ENCODE measurements at places on chromosomes 4 and X.

GRCh38 chrX:151596282-151596681, 32.8 kb downstream of the PASD1 start:
- DNase-seq, result no peak

GRCh38 chr4:182215148-182215547, 28.1 kb upstream of the TENM3 start:
- no peak for DNase-seq

GRCh38 chr4:160523231-160523630, 1420.4 kb downstream of the RAPGEF2 start:
- no peak for DNase-seq

- no peak for DNase-seq
Measured at GRCh38 chr4:142282870-142283431, 563.1 kb downstream of the INPP4B start.

GRCh38 chrX:10174810-10175209, 18.0 kb downstream of the CLCN4 start:
- no peak for DNase-seq

DNA sequence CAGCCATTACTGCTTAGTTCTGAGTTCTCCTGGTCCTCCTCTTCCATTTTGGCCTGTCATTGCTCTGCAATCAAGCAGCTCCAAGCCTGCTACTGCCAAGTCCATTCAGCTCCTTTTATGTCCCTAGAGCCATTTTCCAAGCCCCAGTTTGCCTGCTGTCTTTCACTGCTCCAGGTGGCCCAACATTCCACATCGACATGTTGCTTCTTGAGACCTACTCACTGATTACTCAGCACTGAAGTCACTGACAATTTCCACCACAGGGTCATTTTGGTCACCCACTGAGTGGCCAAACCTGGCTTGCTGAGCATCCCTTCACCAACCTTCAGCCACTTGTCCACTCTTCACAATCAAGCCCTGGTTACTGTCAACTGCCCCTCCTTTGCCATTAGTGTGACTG, 27.2 kb downstream of the LRIT3 start:
- DNase-seq, result no peak

DNA sequence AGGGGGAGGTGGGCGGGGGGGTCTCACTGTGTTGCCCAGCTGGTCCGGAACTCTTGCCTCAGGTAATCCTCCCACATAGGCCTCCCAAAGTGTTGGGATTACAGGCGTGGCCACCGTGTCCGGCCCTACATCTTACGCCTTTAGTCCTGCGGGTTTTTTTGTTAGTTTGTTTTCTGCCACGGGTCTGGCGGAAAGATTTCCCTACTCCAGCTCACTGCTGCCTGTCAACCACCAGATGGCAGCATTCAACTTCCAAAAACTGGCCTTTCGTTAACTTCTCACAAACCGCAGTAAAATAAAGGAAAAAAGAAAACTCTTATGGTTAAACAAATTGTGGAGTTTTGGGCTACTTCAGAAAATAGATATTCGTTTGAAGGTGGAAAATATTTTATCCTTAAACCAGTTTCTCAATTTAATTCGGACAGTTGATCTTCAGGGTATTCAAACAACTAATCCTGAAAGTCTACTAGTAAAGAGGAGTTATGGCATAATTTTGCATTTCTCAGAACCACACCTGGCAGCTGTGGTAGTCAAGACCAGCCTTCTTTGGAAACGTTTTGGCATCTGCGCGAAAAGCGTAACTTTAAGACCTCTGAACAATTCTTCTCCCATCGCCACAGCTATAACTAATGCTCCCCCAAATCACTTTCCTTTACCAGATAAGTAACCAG, 41.1 kb downstream of the LUZP4 start:
- DNase-seq, result no peak

- no peak for DNase-seq
Measured at GRCh38 chrX:54157561-54157960, 25.5 kb downstream of the FAM120C start.

GRCh38 chrX:111264385-111264784, 5.9 kb downstream of the CAPN6 start:
- no peak for DNase-seq

GRCh38 chr4:122639181-122639580, 18.3 kb upstream of the IL21 start:
- no peak for DNase-seq

GRCh38 chr4:159284733-159285132, 181.9 kb downstream of the RAPGEF2 start:
- no peak for DNase-seq

DNA sequence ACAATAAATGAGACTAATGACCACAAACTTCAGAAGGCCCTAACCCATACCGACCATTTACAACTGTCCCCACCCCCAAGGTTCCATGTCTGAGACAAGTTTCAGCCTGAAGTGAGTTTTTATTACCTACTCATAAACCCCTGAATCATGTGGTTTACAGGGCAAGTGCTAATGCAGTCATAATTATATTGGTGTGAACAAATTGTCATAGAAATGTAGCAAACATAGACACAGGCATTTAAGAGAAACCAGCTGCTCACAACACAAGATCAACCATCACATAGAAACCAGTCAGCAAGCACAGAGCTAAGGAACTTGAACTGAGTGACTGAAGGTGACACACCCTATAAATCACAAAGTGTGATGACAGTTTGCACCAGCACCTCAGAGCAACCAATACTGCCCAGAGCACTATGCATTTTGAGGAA, 173.8 kb upstream of the MID1 start:
- no peak for DNase-seq

- no peak for DNase-seq
Measured at GRCh38 chr4:49002931-49003330, 16.9 kb downstream of the CWH43 start.
